ENCODE measurements at places on chromosomes 2 and 18.

- no peak for DNase-seq
Measured at GRCh38 chr18:11005528-11005927, 143.8 kb downstream of the PIEZO2 start.

DNA sequence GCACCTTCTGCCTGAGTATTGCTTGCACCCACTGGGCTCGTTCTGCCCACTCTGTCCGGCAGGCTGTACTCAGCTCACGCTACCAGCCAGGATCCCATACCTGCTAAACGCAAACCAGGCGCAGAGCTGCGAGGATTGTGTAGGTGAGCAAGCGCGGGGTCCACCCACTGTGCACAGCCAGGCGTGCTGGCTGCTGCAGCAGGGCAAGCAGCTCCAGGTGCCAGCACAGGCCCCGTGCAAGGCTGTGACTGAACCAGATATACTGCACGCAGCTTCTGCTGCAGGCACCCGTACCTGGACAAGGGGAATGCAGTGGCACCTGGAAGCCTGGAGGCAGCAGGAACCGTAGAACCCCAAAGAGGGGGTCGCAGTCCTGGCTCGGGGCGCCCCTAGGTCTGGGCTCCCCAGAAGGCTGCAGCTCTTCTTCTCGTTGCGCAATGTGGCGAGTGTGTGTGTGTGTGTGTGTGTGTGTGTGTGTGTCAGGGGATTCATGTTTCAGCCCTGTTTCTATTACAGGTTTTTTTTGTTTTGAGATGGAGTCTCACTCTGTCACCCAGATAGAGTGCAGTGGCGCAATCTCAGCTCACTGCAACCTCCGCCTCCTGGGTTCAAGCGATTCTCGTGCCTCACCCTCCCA is 46.1 kb upstream of the RAB1A start:
- DNase-seq, result no peak

DNA sequence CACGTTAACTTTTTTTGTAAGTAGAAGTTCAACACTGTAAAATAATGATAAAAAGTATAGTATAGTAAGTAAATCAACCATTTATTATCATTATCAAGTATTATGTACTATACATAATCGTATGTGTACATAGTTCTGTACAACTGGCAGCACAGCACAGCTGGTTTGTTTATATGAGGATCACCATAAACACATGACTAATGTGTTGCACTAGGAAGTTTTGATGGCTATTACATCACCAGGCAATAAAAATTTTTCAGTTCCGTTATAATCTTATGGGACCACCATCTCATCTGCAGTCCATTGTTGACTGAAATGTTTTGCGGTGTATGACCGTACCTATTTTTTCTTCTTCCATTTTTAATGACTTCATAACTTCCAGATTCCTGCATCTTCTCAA is 39.2 kb upstream of the ZNF385B start:
- no peak for DNase-seq

DNA sequence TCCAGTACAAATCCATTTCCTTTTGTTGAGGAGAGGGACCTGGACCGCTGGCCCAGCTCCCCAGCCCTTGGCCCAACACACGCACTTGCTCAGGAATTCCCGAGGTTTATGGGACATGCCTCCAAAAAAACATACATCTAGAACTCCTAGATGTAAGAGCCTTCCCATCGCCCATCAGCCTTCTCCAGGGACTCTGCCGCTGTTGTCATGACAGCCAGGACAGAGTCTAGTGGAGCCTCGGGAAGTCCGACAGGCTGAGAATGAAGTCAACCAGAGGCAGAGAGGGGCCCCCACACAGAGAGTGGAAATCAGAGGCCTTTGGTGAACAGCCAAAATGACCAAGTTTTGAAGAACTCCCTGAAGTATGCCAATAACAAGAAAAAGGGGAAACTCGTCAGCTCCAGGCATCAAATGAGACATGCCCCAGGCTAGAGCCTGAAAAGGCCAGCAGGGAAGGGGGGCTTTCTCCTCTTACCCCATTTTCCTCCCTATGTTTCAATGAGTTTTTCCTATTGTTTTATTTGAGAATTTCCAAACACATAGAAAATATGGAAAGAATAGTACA is 43.2 kb upstream of the CAB39 start:
- DNase-seq, result no peak

GRCh38 chr2:138245310-138245709 is 256.3 kb upstream of the SPOPL start:
- DNase-seq, result no peak

- DNase-seq, result no peak
Measured at GRCh38 chr2:195404651-195405050, 252.4 kb upstream of the SLC39A10 start.

GRCh38 chr2:18373664-18374063 is 186.8 kb downstream of the RDH14 start:
- no peak for DNase-seq

DNA sequence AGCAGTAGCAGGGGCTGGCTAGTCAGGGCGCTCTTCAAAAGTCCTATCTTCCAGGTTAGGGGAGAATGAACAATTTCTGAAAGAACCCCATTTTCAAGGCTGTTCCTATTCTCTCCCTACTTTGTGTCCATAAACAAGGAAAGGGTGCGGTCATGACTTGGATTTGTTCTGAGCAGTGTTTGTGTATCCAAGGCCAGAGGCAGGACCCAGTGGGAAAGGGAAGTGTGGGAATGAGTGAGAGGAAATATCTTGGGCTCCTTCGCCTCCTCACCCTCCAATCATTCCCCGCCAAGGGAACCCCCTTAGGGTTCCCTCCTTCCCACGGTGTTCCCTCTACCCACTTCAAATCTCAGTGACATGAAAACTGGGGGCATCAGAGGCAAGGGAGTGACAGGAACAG is 25.5 kb upstream of the SPTBN1 start:
- no peak for DNase-seq

GRCh38 chr2:3000968-3001367 is 376.6 kb downstream of the EIPR1 start:
- DNase-seq, result no peak

DNA sequence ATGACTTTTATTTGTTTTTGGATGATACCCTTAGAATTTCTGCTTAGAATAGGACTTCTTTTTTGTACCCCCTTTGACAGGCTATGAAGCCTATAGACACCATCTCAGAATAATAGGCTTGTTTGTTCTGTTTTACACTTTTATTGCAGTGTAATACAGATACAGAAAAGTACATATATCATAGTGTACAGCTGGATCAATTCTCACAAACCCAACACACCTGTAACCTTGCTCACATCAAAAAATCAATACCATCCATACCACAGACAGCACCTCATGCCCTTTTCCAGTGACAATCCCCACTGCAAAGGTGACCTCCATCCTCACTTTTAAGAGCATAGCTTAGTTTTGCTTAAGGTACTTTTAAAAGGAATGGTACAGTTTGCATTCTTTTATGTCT is 14.8 kb downstream of the EML6 start:
- no peak for DNase-seq

DNA sequence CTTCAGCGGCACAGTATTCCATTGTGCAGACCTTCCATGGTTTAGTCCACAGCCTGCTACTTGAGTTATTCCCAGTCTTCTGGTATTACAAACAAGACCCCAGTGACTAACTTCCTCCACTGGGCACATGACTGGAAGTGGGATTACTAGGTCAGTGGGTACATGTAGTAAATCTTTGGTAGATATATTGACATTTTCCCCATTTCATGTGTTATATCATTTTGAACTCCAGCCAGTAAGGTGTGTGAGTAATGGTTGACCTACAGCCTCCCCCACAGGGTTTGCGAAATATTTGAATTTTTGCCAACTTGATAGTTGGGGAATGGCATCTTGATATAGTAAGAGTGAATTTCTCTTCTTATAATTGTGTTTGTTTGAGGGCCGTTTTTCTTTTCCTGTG is 58.8 kb downstream of the RNF144A start:
- no peak for DNase-seq

GRCh38 chr2:17030047-17030446 is 364.4 kb upstream of the CYRIA start:
- no peak for DNase-seq

- no peak for DNase-seq
Measured at GRCh38 chr18:64052772-64053171, 82.9 kb downstream of the SERPINB8 start.

DNA sequence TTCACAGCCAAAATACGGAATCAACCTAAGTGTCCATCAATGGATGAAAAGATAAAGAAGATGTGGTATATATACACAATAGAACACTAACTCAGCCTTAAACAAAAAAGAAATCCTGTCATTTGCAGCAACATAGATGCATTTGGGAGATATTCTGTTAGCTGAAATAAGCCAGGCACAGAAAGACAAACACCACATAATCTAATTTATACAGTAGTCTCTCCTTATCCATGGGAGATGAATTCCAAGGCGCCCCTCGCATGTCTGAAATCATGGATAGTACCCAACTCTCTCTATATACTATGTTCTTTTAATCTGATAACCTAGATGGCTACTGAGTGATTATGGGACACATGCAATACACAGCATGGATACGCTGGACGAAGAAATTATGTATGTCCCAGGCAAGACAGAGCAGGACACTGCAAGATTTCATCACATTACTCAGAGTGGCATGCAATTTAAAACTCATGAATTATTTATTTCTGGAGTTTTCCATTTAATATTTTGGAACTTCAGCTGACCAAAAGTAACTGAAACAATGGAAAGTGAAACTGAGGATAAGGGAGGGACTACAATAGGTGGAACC is 39.5 kb downstream of the ORC4 start:
- no peak for DNase-seq

GRCh38 chr2:215797676-215798075 is 215.7 kb downstream of the MREG start:
- DNase-seq, result no peak

GRCh38 chr2:177010861-177011260 is 201.7 kb upstream of the HNRNPA3 start:
- DNase-seq, result no peak

- no peak for DNase-seq
Measured at GRCh38 chr2:230016844-230017243, 51.9 kb downstream of the SLC16A14 start.

DNA sequence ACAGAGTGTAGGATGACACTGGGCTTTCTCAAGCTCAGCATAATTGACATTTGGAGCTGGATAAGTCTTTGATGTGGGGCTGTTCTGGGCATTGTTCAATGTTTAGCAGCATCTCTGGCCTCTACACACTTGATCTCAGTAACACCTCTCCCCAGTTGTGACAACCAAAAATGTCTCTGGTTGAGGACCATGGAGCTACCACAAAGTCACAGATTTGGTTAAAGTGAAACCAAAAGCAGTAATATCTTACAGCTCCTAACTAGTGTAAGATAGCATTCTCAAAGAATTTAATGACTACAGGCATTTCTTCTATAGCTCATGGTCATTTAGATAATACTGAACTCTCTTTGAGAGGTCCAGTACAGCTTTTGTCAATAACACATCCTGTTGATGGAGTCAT is 23.4 kb upstream of the PAX3 start:
- DNase-seq, result no peak

DNA sequence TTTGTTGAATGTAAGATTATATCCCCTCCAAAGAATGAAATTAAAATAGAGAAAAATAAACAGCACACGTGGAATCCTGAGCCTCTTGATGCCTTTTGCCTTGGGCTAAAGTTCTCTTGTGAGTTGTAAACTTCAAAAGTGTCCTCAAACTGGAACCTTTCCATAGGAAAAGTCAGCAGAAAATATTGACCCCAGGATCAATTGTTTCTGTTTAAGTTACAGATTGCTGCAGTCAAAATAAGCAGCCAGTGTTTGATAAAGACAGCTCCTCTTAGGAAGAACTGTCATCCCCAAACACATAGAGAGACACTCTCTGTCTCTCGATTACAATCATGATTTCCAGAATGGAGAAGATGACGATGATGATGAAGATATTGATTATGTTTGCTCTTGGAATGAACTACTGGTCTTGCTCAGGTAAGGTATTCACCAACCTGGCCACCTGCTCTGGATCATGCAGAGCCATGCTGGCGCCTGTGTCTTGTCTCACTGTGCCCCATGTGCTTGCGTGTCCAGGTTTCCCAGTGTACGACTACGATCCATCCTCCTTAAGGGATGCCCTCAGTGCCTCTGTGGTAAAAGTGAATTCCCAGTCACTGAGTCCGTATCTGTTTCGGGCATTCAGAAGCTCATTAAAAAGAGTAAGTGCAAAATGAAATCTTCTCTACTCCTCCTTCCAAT is at the start of gene SPP2:
SPP2 (plus strand) TSS at position 248 of the 681 bp plus-strand sequence; CDS start at position 333, 85 bp downstream.
- DNase-seq, result no peak

DNA sequence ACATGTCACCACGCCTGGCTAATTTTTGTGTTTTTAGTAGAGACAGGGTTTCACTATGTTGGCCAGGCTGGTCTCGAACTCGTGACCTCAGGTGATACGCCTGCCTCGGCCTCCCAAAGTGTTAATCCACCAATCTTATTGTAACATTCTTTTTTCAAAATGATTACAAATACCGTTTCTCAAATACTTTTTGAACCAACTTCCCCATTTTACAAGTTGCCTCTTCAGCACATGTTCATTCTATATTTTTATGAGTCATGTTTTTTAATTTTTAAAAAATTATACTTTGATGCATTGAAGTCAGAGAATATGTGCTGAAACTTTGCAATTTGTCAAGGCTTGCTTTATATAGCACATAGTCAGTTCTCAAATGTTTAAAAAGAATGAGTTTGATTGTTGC is 58.2 kb downstream of the QPCT start:
- DNase-seq, result no peak

GRCh38 chr18:67778016-67778415 is 261.5 kb upstream of the DSEL start:
- DNase-seq, result no peak

DNA sequence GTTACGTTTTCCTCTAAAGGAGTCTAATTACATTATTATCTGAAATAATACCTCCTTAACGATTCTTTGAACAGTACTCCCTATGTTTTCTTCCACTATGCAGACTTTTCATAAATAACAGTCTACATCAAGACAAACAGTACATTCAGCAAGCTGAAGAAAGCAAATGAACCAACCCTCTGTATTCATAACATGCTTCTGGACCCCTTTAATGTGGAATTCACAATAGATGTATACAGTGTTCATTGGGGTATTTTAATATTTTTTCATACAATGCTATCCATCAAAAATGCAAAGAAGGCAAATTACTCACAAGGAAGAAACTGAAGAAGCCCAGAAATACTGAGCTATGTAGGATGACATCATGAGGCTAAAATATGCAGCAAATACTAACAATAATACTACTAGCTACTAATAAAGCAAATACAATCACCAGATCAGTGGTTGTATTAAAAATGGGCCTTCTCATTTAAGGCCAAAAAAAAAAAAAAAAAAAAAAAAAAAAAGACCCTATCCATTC is 408.6 kb downstream of the MTX2 start:
- no peak for DNase-seq

- DNase-seq, result no peak
Measured at GRCh38 chr2:163640542-163641193, 95.1 kb downstream of the FIGN start.

All from stimulated activated effector memory CD8-positive, alpha-beta T cell treated with anti-CD3 and anti-CD28 coated beads, Interleukin-12 subunit alpha, Interleukin-12 subunit beta, amount 100 ng/mL, for 72 hours (primary cell).